ENCODE measurements at places on chromosomes 4 and X. TPM values are rescaled to one million over a fixed set of nuclear protein-coding genes. Genes with fewer than 3 reads are reported as not detected.

DNA sequence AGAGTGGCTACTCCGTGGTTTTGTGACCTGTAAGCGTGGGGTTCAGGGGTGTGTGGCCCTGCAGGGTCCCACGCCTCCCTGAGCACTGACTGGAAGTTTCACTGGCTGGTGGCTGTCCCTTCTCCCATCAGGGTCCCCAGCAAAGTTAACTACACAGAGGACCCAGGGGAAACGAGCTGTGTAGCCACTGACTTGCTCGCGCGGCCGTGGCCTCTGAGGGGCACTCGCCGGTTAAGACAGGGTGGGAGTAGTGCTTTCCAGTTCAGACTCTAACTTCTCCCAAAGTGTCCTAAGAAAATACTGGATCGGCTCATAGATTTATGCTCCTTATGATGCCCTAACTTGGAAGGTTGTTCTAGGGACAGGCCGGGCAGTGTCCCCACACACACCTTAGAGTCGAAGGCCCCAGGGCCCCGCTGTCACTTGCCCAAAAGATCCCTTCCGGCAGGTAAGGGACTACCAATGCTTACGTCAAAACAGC is 28.2 kb downstream of the NELFA start:
- no peak for DNase-seq

XAGE1A gene
- total RNA-seq, result not detected

DNA sequence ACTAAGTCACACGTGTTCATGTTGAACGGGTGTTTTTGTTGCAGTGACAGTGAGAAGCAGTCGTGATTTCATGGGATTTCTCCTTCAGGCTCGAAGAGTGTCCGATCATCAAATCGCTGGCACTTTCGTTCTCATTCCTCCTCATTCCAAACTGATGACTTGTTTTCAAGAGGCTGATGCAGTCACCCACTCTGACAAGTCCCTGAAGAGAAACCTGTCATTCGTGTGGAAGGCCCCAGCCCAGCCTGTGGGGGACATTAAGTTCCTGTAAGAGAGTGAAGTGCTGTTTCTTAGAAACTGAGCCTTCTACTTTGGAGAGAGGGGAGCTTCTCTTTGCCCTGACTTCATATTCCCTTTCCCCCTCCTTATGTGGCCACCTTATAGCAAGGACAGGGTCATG is 8.0 kb downstream of the REELD1 start:
- DNase-seq, result no peak

GRK4 gene
- total RNA-seq, result 9.2 TPM

BBS12 gene
- total RNA-seq, result 5.5 TPM

PLCXD1 gene
- 6.8 TPM for total RNA-seq

GRCh38 chr4:129239088-129239487 is 143.1 kb downstream of the C4orf33 start:
- DNase-seq, result peak; percentile 38
